ENCODE measurements at places on chromosomes 4 and X.

GRCh38 chrX:1093586-1094421, 118.6 kb downstream of the CRLF2 start:
- DNase-seq: no peak

DNA sequence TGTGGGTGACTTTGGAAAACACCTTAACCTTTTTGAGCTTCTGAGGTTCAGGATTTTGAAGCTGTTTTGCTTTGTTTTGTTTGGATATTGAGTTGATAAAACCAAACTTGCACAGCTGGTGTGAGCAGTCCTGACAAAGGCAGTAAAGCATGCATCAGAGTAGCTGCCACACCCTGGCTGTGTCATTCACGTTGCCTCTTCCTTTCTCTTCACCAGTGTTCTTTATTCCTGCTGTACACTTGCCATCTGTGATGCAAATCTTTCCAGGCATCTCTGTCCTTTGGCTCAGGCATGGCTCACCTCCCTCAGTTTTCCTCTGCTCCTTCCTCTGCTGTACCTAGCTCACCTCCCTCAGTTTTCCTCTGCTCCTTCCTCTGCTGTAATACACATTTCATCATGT, 1850.2 kb upstream of the AGA start:
- DNase-seq: no peak

- no peak for DNase-seq
These were observed 540.2 kb upstream of the TENM3 start for GRCh38 chr4:181702864-181703495.

DNA sequence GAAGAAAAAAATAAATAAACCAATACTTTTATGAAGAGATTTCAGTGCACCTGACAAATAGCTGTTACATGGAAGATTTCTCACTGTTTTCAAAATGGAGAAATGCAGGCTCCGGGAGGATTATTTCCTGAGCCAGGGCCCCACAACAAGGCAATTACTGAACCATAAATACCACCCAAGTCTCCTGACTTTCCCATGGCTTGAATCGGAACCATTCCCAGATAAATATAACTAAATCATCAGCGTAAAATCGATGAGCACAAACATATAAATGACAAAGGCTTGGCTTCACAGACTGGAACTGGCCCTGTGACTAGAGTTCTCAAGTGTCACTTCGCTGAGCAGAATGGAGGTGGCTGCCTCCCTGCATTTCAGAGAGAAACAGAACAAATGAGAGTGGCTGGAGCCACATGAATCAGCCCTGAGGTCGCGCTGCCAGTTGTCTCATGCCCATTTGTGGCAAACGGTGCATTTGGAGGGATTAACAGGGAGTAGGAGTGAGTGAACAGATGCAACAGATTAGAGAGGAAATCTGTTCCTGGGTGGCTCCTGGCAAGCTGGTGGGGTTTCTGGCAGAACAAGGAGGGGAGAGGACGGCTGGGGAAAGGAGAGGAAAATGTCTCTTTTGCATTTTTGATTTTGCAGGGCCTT, 57.3 kb upstream of the STIM2 start:
- no peak for DNase-seq

DNA sequence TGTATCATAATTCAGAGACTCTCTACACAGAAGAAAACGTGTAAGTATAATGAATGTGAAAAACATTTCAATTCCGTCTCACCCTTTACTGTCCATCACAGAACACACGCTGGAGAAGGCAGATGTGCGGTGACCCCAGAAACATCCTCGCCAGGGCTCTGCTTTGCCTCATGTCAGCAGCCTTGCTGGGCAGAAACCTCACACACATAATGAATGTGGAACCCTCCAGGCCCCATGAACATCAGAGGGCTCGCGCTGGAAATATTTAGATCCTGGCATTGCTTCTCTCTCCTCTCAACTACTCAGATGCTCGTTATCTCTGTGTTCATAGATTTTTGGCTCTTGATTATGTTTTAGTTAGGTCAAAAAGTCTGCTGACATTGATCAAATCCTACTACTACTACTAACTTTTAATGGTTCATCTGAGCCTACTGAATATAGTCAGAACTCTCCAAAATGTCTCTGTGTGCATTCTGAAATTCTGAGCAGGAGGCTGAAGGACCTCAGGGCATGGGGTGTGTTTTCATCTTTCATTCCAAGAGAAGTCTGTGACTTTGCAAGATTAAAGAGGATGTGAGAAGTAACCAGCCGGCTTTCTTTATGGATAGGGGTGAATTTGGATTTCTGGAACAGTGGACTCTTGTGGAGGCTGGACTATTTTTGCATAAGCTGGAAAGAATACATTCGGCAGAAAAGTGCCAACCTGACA, 27.0 kb downstream of the SMIM43 start:
- DNase-seq: no peak

- no peak for DNase-seq
These were observed 21.1 kb downstream of the RASSF6 start for GRCh38 chr4:73599182-73599581.

DNA sequence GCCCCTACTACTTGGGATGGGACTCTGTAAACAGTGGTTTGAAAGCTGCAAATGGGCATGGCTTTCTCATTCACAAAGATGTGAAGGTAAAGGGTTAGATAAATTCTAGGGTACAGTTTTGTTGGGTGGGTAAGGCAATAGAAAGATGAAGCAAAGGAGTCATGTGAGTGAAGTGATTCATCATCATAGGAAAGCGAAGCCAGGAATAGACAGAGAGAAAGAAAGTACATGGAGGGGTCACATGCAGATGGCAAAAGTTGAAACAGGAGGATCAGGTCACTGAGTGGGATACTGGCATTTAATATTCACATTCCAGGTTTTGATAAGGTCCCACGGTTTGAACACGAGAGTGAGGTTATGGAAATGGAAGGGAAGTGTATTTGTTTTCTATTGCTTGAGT, 8.2 kb upstream of the ABCG2 start:
- no peak for DNase-seq

DNA sequence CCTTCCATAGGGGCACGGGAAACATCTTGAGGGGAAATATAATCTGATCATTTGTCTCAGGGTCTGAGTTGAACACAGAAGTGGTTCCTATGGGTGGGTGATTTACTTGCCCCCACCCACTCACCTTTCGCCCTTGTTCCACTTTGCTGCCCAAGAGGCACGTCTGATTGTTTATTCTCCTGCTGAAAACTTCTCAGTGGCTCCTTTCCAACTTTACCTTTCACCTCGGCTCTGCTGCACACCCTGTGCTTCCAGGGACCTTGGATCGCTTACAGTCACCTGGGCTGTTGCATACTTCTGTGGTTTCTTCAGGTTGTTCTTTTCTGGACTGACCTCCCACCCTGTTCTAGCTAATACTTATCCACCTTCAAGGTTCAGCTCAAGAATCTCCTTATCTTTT, 213.4 kb upstream of the JADE1 start:
- no peak for DNase-seq

- no peak for DNase-seq
These were observed 1391.2 kb downstream of the STIM2 start for GRCh38 chr4:28251831-28252230.

- DNase-seq: no peak
These were observed 45.5 kb downstream of the XIAP start for GRCh38 chrX:123905332-123905731.

- DNase-seq: no peak
These were observed 214.0 kb upstream of the LEF1 start for GRCh38 chr4:108382751-108383150.

- no peak for DNase-seq
These were observed 16.4 kb downstream of the MAGEA4 start for GRCh38 chrX:151929126-151929525.

DNA sequence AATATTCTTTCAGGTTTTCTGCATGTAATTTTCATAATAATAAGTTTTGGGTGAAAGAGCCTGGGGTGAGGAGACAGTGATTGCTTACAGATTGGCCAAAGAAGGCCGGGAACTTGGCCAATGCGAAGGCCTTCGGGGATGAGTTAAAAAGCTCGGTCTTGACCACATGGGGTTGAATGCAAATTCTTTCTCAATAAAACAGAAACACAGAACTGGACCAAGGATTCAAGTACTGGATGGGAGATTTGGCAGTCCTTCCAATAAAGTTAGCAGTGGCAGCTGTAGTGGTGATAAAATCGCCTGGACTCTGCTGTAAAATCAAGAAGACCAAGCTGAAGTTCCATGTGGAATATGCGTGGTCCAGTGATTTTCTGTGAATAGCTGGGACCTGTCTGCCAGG, 282.2 kb upstream of the KLF3 start:
- no peak for DNase-seq

- no peak for DNase-seq
These were observed 50.8 kb upstream of the MBNL3 start for GRCh38 chrX:132539611-132540010.

- no peak for DNase-seq
These were observed 3.4 kb downstream of the YTHDC1 start for GRCh38 chr4:68346461-68346860.

DNA sequence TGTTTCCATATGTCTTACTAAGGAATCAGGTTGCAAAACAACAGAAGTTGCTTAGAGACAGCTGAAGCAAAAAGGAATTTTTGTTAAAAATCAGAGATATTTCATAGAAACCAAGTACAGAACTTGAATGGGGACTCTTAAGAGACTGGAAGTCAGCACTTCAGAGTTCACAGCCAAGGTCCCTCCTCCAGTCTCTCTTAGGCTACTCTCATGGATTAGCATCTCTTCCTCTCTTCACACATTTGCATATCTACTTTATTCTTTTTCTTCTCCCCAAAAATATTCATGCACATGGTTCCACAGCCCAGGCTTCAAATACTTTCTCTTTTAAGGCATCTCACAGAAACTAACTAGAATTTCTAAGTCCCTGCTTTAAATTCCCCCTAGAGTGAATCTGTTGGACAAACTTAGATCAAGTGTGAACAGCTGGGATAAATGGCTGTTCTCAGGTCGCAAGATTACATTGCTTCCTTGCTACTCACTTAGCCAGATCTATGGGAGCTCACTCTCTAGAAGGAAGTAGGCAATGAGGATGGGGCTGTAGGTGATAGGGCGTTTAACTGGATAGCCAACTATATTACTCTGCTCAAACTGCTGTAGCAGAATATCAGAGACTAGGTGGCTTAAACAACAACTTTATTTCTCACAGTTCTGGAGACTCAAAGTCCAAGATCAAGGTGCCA, 73.7 kb upstream of the GALNT7 start:
- no peak for DNase-seq
